Colonic mucosa (tissue), 4 donors: ENCODE measurements at places on chromosomes 4 and X. TPM values are rescaled to one million over a fixed set of nuclear protein-coding genes. Genes with fewer than 3 reads are reported as not detected.

GRCh38 chr4:68831642-68832041 lies 15.8 kb downstream of the UGT2B10 start:
- DNase-seq = no peak

GRCh38 chr4:124188595-124188994 lies 523.9 kb downstream of the ANKRD50 start:
- no peak for DNase-seq

- DNase-seq = no peak
These were observed 28.3 kb downstream of the SEPSECS start for GRCh38 chr4:25131926-25132325.

DNA sequence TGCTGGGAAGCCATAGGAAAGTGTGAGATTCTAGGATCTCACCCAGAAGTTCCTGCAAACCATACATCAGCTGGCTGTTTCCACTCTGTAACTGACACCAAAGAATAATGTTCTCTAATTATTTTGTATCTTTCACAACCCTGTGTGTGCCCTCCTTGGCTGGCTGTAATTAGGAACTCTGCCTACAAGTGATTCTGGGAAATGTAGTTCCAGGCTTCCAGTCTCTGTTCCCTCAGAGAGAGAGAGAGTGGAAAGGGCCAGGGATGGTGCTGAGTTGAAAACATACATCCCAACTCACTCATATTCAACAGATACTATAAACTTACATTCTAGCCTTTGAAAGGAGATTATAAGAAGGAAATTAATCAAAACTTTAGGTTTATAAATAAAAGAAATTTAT lies 57.5 kb upstream of the C1QTNF7 start:
- no peak for DNase-seq

GRCh38 chr4:107825072-107825824 lies 516 bp downstream of the SGMS2 start:
- DNase-seq = peak; percentile 61

GRCh38 chrX:14420841-14421240 lies 108.5 kb upstream of the GLRA2 start:
- no peak for DNase-seq

GRCh38 chr4:106114270-106114669 lies 201.7 kb downstream of the TBCK start:
- no peak for DNase-seq

DNA sequence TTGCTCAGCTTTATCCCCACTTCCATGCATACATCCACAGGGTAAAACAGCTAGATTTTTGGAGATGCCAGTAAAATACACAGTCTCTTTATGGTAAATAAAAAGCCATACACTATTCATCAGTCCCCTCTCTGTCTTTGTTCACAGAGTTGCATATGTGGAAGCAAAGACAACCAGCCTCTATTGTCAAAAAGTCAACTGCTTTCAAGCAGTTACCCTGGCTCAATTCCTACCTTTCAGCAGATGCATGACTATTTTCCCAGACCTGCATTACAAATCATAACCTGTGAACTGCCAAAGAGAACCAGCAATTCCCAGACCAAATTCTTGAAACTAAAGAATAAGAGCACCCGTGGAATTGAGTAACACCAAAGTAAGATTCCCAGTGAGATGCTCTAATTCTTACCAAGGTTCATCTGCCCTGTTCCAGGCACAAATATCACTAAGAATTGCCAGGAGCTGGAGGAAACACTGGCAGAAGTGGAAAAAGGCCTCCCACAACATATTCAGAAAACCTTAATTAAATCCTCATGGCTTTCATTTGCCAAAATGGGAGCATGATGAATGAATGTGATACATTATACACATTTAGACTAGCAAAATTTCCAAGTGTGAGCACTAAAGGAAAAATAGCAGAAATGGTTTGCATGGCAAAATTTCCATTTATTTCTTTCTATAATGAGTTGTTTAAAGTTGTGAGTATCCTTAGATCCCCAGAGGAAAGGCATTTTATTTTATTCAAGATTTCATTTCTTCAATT lies 391.2 kb upstream of the ADGRL3 start:
- DNase-seq = no peak

The AGTR2 gene
- not detected for total RNA-seq

- DNase-seq = no peak
These were observed 87.4 kb upstream of the ETNPPL start for GRCh38 chr4:108850219-108850649.

DNA sequence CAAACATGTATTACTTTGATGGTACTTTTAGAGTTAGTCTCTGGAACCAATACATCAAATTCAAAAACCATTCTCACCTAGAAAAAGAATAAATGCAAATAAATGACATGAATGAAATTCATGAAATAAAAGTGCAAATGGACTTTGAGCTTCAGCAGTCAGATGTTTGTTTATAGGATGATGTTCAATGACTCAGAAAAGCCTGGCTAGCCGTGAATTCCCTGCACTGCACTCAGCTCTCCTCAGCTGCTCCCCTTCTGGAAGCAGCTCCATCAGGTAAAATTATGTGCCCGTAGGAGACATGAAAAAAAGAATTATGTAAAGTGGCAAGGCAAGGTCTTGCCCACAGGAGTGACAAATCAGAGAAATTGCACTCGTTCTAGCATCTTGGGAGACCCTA lies 390.6 kb downstream of the GPM6A start:
- DNase-seq = no peak

GRCh38 chr4:81030061-81030980 lies at the start of gene BMP3:
TSS of gene BMP3 (plus strand) at chr4:81030708. CDS start at chr4:81031285, 577 bp downstream.
- peak; percentile 53 for DNase-seq

The MAGEB10 gene
- not detected for total RNA-seq

The RAB41 gene
- total RNA-seq = not detected

DNA sequence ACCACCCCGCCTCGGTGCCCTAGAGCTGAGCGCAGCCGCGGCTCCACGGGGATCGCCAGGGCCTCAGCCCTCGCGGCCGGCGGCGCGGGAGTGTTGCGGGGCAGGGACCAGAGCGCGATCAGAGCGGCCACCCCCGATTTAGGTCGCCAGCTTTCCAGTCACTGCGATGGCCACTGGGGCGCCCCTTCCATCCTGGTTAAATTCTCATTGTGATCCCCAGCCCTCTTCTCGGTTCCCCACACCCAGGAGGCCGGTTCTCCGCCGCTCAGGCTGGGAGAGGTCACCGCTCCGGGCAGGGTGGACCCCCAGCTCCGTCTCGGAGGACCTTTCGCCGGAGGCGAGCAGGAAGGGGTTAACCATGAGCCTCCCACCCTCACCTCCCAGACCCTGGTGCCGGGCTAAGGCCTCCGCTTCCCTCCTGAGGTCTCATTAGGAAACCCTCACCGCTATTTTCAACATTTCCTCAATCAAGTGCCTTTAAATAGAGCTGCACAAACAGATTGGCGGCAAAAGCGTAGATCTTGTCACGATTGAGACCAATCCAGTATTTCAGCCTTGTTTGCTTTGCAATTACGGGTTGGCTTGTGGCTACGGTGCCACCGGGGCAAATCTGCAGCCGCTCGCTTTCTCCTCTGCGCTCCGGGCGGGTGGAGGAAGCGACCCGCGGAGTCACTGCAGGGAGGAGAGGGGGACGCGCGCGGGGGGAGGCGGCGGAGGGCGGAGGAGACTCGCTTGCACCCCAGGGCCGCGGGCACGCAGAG lies 8.3 kb upstream of the HAND2 start:
- DNase-seq = no peak

The BTK gene
- 3.0 TPM for total RNA-seq

GRCh38 chrX:140944710-140945109 lies 57.7 kb upstream of the SPANXB1 start:
- DNase-seq = no peak

DNA sequence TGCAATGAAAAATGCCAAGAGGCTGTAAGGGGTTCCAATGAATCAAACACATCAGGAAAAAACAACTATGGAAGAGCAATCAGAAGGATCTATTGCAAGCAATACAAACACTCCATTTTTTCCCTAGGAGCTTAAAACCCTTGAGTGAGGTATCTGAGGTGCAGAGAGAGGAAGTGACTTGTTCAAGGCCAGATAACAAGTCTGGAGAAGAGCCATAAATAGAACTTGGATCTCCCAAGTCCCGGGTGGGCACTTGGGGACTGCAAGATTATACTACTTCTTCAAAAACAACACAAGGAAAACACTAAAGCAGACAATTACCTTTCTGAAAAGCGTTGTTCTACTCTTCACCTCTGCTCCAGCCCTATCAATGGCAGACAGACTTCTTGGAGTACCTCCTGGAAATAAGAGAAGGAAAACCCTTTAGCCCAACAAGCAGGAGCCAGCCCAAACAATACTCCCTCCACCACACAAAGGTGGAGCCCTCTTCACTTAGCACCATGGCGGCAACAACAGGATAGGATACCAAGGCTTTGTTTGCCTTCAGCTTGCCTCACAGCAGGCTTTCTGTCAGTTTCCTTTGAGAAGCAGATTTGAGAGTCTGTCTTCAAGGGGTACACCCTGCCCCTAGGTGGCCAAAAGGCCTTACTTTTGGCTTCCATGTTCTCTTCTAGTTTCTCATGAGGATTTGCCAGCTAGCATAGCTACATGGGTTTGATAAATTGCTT lies 26.0 kb downstream of the AIFM1 start:
- DNase-seq = no peak

DNA sequence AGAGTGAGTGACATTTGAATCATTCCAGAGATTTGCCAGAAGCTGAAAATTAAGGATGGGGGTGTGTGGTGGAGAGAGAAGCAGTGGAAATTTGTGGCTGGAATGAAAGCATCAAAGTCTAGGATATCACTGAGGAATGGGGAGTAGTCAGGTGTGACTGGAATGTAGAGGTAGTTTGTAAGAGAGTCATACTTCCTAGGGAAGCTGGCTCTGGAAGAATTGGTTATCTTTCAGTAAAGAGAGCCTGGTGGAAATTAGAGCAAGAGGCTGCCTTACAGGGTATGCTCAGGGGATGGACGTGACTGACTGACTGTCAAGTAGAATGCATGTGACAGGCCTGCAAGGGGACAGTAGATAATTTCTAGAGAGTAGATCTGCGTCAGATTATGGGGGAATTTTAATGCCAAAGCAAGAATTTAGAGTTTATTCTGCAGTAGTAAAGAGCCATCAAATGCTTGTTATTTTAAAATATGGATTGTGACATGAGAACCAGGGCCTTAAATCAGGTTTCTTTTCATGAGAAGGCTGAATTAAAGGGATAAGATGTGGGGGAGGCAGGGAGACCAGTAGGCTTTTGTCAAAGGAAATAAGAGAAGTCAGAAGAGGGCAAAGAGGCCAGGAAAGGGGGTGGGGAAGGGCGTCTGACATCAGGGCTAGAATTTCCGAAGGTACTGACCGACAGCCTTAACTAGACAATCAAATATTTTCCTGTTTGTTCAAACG lies 109.9 kb downstream of the AFF1 start:
- no peak for DNase-seq

GRCh38 chr4:126973201-126973600 lies 659.6 kb upstream of the INTU start:
- DNase-seq = no peak

DNA sequence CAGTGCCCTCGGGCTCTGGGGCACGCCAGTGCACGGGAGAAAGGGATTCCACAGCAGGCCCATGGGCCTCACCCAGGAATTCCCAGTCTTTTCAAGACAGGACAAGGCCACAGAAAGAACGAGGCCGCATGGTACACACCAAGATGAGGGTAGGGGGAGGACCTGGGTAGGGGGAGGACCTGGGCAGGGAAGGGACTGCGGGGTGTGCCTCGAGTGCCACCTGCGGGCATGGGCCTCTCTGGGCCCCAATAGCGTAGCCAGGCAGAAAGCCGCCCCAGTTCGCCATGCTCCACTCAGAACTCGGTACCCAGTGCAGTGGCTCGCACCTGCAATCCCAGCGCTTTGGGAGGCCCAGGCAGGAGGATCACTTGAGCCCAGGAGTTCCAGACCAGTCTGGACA lies 14.0 kb upstream of the DUSP9 start:
- DNase-seq = no peak

- no peak for DNase-seq
These were observed 152.2 kb downstream of the GRID2 start for GRCh38 chr4:92455951-92456350.

The SLIT2 gene
- total RNA-seq = 2.0 TPM

GRCh38 chr4:46993075-46994006 lies at the start of gene GABRA4:
TSS of gene GABRA4 (minus strand) at chr4:46993581. CDS start at chr4:46993424, 157 bp downstream.
- DNase-seq = no peak

DNA sequence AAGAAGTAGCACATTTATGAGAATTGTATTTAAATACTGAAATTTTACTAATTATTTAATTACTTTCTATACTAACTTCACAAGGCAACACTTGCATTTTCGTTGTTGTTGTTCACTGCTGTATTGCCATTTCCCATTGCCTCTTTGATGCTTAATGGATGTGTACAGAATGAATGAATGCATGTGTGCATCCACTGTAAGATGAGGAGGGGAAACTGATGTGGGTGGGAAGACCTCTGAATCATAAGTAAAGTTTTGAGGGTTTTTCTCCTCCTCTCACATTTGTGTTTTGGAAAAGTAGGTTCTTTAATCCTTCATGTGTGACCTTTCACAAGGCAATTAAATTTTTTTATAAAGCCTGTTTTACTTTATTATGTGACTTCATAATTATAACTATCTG lies 46.8 kb downstream of the PDLIM5 start:
- DNase-seq = no peak

GRCh38 chrX:22345884-22346283 lies 73.2 kb downstream of the CBLL2 start:
- no peak for DNase-seq

The LUZP4 gene
- not detected for total RNA-seq

DNA sequence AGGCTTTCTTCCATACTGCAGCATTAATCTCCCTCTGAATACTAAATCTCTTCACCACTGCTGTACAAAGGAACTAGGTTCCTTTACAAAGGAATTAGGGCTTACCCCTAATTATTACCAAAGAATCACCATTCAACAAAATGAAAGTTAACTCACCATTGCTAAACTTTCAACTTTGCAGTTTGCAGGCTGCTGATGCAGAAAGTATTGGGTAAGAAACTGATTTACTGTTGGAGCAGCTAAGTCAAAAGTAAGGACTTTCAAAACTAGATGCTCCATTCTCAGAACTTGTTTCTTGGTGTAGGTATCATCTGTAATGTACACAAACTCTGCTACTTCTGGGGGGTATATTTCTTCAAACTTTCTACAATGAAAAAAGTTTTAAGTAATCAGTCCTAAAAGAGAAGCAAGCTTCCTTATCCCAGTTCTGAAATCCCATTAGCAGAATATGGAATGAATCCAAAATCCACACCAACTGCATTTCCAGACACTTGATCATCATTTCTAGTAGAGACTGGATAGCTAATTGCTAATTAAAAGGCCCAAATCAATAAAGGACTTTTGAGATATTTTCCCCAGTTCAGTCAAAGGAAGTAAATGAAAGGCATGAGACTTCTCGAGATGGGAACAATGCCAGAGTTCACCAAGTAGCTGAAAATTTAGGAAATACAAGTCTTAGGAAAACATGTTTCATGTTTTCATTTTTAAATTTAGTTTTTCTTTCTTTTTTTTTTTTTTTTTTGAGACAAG lies 4.3 kb downstream of the CCNA2 start:
- DNase-seq = no peak
